IMR-90 (cell line): ENCODE measurements at places on chromosomes 12 and 14. TPM values are rescaled to one million over a fixed set of nuclear protein-coding genes. Genes with fewer than 3 reads are reported as not detected.

GRCh38 chr14:40058901-40059897, 627.0 kb upstream of the FBXO33 start:
- DNase-seq = no peak
- H3K27me3 ChIP-seq = no peaks in the 10 kb centered on the region
- no peak overlapping the region for H3K27ac ChIP-seq
- no peaks in the 10 kb centered on the region for H3K4me1 ChIP-seq
- no peaks in the 10 kb centered on the region for H3K36me3 ChIP-seq

GRCh38 chr12:69630191-69630590, 19.5 kb upstream of the LRRC10 start:
- no peaks in the 10 kb centered on the region for H3K36me3 ChIP-seq
- no peak overlapping the region for H3K27ac ChIP-seq
- no peak overlapping the region for H3K4me3 ChIP-seq
- H3K4me1 ChIP-seq = no peaks in the 10 kb centered on the region
- peaks cover 7% of the 10 kb centered on the region for H3K27me3 ChIP-seq

DNA sequence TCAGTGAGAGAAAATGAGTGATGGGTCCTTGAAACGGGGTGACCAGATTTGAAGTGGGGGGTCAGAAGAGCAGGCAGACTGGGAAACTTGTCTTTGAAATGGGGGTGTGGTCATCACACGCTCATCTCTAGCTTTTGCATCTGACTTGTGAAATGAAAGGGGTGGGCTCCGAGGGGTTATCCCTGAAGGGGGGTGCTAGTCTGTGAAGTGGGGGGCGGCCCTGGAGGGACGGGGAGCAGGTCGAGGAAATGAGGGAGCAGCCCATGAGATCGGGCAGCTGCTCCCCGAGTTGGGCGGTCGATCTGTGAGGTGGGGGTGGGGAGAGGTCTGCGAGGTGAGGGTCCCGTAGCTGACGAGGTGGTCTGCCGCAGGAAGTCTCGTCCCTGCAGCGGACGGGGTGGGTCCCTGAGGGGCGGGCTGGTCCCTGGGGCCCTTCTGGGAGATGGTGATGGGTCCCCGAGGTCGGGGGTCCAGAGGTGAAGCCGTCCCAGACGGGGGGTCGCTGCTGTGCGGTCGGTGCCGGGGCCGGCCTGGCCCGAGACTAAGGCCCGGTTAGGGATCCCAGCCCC, 542 bp downstream of the PXN start:
- DNase-seq = no peak
- H3K4me1 ChIP-seq = peaks cover 19% of the 10 kb centered on the region
- H3K27ac ChIP-seq = peak overlapping the region; percentile 97
- no peaks in the 10 kb centered on the region for H3K27me3 ChIP-seq
- H3K4me3 ChIP-seq = peak overlapping the region; percentile 98

DNA sequence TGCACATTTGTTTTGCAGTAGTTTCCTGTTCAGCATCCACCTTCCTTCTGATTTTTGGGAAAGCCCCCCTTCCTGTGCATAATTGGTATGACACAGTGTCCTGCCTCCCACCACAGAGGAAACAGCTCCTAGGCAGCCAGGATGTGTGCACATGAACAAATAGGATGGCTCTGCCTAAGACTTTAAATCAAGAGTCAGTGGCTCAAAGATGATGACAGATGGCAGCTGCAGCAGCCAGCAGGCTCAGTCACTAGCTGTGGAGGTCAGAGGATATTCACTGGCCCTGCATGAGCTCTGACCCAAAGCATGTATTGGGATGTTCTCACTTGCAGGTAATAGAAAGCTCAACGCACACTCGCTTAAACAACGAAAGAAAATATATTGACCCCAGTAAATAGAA, 90.3 kb downstream of the KCNK10 start:
- H3K27me3 ChIP-seq = no peaks in the 10 kb centered on the region
- DNase-seq = no peak
- H3K4me3 ChIP-seq = no peak overlapping the region
- H3K36me3 ChIP-seq = no peaks in the 10 kb centered on the region

GRCh38 chr14:41302776-41303175, 303.9 kb upstream of the LRFN5 start:
- H3K36me3 ChIP-seq = no peaks in the 10 kb centered on the region
- H3K27ac ChIP-seq = no peak overlapping the region
- H3K4me1 ChIP-seq = no peaks in the 10 kb centered on the region
- no peak for DNase-seq
- no peaks in the 10 kb centered on the region for H3K27me3 ChIP-seq

DNA sequence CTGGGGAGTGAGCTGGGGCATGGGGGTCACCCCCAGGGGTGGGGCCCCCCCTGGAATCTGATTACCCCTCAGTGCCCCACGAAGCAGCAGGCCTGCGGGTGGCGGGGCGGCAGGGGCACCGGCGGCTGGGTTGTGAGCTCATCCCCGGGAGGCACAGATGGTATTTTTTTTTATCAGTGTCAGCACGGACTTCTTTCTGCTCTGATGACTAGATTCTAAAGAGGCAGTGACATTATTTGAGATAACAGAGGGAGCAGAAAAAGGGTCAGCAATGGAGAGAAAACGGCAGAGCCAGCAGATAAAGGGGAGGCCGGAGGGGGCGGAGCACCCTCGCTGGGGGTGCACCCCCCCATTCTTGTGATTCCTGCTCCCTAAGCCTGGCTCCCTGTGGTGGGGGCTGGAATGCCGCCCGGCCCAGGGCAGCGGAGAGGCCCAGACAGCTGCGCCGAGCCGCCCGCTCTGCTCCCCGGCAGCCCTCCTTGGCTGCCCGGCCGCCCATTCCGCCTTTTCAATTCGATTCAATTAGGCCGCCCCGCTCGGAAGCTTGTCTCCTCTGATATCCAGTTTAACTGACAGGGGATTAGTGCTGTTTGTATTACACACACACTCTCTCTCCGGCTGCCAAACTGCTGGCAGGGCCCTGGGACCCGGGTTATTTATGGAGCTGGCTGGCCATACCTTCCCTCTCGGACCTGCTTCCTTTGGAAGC, 32.9 kb downstream of the MVK start:
- no peak overlapping the region for H3K4me3 ChIP-seq
- H3K27me3 ChIP-seq = peaks cover 57% of the 10 kb centered on the region
- H3K4me1 ChIP-seq = no peaks in the 10 kb centered on the region
- no peaks in the 10 kb centered on the region for H3K36me3 ChIP-seq
- H3K27ac ChIP-seq = no peak overlapping the region
- DNase-seq = no peak

- no peaks in the 10 kb centered on the region for H3K27me3 ChIP-seq
- no peak overlapping the region for H3K4me3 ChIP-seq
- DNase-seq = peak; percentile 21
- H3K36me3 ChIP-seq = no peaks in the 10 kb centered on the region
These were observed 153.0 kb upstream of the DIO2 start for GRCh38 chr14:80364274-80364673.

DNA sequence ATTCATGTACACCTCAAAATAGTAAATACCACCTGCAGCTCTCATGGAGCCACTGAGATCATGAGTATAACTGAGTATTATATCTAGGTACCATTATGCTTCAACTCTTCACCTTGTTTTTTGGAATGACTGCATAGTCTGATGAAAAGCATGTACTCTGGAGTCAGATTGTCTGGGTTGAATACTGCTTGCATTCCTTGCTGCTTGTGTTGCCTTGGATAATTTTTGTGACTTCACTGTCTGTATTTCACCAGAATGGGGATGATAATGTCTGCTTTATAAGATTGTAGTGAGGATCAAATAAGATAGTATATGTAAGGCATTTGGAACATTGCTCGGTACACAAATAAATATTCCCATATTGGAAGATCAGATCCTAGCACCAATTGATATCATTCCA, 54.2 kb downstream of the SUSD6 start:
- no peak overlapping the region for H3K4me3 ChIP-seq
- DNase-seq = no peak
- H3K4me1 ChIP-seq = peaks cover 39% of the 10 kb centered on the region
- no peaks in the 10 kb centered on the region for H3K27me3 ChIP-seq
- 0 out of 2 replicates have a peak, but pooled peaks cover 2% of the 10 kb centered on the region for H3K36me3 ChIP-seq

GRCh38 chr12:29147731-29148595, 1.1 kb upstream of the FAR2 start:
- H3K36me3 ChIP-seq = no peaks in the 10 kb centered on the region
- peaks cover 4% of the 10 kb centered on the region; the same call in 1 of the 2 replicates for H3K4me1 ChIP-seq

DNA sequence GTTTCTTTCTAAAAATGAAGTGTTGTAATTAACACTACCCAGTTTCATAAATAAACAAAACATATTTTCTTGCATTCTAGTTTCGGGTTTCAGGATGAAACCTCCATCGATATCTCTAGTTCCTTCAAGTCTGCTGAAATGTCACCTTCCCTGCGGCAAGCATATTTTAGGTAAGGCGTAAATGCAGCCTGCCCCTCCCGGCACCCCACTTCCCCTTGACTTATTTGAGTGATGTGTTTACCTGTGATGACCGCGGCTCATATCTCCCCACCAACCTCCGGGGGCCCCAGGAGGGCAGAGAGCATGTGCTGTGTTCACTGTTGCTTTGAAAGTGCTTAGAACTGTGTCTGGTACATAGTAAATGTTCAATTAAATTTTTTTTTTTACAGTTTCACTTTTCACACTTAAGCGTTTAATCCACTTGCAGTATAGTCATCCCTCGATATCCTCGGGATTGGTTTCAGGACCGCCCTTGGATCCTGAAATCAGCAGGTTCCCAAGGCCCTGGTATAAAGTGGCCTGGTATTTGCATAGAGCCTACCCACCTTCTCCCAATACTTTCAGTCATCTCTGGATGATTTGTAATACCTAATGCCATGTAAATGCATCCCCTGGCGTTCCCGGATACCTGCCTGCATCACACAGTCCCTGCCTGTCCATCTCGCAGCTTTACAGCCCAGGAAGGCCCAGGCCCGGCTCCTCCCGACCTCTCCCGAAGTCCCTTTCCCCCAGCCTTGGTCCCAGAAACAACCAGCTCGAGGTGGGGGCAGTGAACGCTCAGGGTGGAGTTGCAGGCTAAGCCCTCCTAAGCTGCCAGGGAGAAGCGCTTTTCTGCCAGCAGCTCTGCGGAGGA, 40.2 kb upstream of the FBRSL1 start:
- DNase-seq = no peak
- H3K36me3 ChIP-seq = no peaks in the 10 kb centered on the region
- no peaks in the 10 kb centered on the region for H3K4me1 ChIP-seq
- no peak overlapping the region for H3K4me3 ChIP-seq

GRCh38 chr12:121804417-121805111, 755 bp downstream of the SETD1B start:
- peaks cover 21% of the 10 kb centered on the region for H3K36me3 ChIP-seq
- no peaks in the 10 kb centered on the region for H3K27me3 ChIP-seq

DNA sequence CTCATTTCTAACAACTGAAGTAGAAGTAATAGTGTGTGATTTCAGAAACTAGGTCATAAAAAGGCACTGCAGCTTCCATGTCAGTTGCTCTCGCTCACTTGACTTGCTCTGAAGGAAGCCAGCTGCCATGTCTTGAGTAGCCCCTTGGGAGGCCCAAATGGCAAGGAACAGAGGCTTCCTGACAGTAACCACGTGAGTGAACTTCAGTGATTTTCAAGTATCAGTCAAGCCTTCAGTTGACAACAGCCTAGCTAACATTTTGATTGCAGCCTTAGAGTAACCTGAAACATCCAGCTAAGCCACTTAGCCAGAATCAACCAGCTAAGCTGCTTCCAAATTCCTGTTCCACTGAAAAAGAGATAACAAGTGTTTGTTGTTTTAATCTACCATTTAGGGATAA, 26.7 kb downstream of the TOGARAM1 start:
- H3K4me3 ChIP-seq = no peak overlapping the region
- H3K36me3 ChIP-seq = no peaks in the 10 kb centered on the region
- no peaks in the 10 kb centered on the region for H3K27me3 ChIP-seq
- DNase-seq = no peak
- no peaks in the 10 kb centered on the region for H3K4me1 ChIP-seq
- no peak overlapping the region for H3K27ac ChIP-seq

DNA sequence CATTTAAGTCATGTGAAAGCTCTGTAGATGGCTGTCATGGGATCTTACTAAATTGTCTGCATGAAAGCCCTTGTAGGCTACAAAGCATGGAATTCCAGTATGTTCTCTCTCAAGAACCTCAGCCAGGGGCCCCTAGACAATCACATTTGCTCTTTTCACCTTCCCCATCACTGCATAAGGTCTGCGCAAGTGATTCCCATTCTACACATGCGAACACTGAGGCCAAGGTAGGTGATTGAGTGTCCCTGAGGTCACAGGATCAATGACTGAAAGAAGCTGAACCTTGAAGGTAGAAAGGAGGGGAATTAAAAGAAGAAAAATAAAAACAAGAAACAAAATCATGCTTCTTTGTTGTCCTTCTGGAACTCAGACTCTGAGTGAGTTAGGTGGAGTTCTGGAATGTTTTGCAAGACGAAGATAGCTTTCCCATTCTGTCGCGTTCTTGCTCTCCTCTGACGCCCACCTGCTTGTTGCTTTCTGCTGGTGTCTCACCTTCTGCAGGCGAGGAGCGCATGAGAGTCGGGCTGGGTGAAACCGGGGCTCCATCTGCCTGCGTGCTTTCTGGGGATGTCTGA, 79.9 kb downstream of the SPRING1 start:
- H3K4me1 ChIP-seq = peaks cover 8% of the 10 kb centered on the region; the same call in 1 of the 2 replicates
- H3K27ac ChIP-seq = peak overlapping the region; percentile 31; the same call in 1 of the 2 replicates
- H3K4me3 ChIP-seq = no peak overlapping the region; the same call in 1 of the 2 replicates
- no peaks in the 10 kb centered on the region for H3K36me3 ChIP-seq
- H3K27me3 ChIP-seq = peaks cover 39% of the 10 kb centered on the region
- DNase-seq = no peak

DNA sequence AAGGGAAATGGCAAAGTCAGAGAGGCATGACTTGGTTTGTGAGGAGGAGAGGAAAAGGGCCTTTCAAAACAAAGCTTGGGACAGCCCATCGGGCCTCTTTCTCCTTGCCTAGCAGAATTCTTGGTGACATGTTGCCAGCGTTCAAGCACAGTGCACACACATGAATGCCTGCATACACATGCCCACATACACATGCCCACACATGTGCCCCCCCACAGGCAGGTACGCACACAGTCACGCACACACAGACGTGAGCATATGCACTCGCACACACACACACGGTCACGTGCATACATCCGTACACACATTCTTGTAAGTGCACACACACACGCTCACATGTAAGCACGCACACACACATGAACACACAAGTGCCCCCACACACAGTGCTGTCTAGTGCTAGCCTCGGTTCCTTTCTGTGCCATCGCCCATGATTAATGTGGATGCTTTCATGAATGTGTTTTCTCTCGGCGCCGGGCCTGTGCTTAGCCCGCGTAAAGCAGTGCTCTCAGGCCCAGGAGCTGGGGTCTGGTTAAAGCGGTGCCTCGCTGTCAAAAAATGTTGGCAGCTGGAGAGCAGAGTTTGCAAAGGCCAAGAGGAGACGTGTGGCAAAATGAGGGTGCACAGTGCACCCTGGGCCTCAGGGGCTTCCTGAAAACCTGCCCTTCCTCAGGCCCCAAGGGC, 328.8 kb upstream of the DIO3 start:
- no peaks in the 10 kb centered on the region for H3K36me3 ChIP-seq
- peaks cover 3% of the 10 kb centered on the region; the same call in 1 of the 2 replicates for H3K27me3 ChIP-seq
- DNase-seq = peak; percentile 24
- no peaks in the 10 kb centered on the region for H3K4me1 ChIP-seq

- H3K4me1 ChIP-seq = peaks cover 5% of the 10 kb centered on the region
- no peak overlapping the region for H3K27ac ChIP-seq
- DNase-seq = no peak
- no peak overlapping the region for H3K4me3 ChIP-seq
- no peaks in the 10 kb centered on the region for H3K27me3 ChIP-seq
These were observed 26.5 kb upstream of the STK38L start for GRCh38 chr12:27217590-27217989.

RD3L gene
- total RNA-seq = not detected in 2 replicates

FSCB gene
- under 0.01 TPM in 1 of 2 replicates, not detected in the other for total RNA-seq

MGP gene
- total RNA-seq = 0.56 and 1.4 TPM in 2 replicates

SIX6 gene
- total RNA-seq = not detected in 2 replicates

CELA1 gene
- not detected in 2 replicates for total RNA-seq

LRTM2 gene
- not detected in 2 replicates for total RNA-seq

AP1G2 gene
- 2.2 and 2.9 TPM in 2 replicates for total RNA-seq

LTBP2 gene
- total RNA-seq = 23.8 and 26.7 TPM in 2 replicates

TAS2R14 gene
- total RNA-seq = 2.0 and 3.9 TPM in 2 replicates

CLMN gene
- under 0.01 and 0.18 TPM in 2 replicates for total RNA-seq

ABHD4 gene
- total RNA-seq = 5.0 and 5.3 TPM in 2 replicates

PMCH gene
- total RNA-seq = not detected in 2 replicates

CCDC177 gene
- not detected in 2 replicates for total RNA-seq

PRB2 gene
- total RNA-seq = not detected in 2 replicates
